ENCODE measurements at places on chromosomes 1 and 21.

DNA sequence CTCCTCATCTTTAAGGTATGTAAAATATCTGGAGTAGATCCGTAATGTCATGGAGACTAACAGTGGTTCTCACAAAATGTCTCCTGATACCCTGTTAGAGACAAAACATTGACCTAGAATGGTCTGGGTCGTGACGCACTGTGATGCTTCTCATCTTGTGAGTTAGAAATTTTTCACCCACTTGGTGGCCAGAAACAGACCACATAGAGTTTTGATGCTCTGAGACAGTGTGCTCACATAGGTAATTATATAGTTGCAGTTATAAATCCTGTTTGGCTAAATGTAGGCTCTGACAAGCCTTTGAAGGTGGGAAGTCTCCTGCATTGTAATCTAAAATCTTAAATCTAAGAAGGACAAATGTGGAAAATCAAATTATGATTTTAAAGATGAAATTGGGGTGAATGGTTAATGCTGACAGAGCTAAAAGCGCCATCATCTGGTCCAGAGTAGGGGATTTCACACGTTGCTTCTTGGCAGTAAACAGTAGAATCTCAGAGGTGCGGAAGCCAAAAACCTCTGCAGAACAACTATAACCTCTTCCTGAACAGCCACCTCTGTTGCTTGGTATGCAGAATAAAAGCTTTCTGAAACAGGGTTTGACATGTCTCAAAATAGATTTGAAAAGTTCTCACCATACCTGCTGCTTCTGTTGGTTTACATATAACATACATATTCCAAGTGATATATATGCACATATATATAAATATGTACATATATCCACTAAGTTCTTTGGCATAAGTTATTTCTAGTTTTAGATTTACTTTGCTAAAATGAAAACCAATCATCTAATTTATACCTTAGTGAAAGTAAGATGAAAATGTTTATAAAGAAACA is 17.1 kb downstream of the RPAP2 start:
- no peak for DNase-seq

GRCh38 chr1:208081972-208082371 is 162.2 kb downstream of the PLXNA2 start:
- DNase-seq = no peak

DNA sequence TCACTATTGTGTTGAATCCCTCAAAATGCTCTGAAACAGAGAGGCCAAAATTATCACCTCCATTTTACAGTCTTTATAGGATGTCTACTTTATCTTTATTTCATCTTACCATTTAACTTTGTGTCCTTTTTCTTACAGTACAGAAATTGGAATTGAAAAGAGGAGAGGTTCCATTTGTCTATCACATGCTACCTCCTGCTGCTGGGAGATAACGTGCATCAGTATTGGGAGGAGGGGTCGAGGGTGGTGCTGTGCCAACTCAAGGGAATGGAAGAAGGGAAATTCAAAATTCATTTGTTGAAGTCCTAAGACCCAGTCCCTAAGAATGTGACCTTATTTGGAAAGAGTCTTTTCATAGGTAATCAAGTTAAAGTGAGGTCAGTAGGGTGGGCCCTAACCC is 85.3 kb downstream of the HHIPL2 start:
- DNase-seq = no peak

- DNase-seq = no peak
Observed at GRCh38 chr1:35708441-35708921, 10.2 kb downstream of the C1orf216 start.

GRCh38 chr1:218817071-218817470 is 356.6 kb upstream of the LYPLAL1 start:
- DNase-seq = no peak

GRCh38 chr1:167683641-167684502 is 37.9 kb upstream of the MPZL1 start:
- DNase-seq = no peak

GRCh38 chr1:10774615-10775310 is 21.7 kb downstream of the CASZ1 start:
- DNase-seq = no peak

- DNase-seq = no peak
Observed at GRCh38 chr1:5847013-5847659, 145.1 kb downstream of the NPHP4 start.

DNA sequence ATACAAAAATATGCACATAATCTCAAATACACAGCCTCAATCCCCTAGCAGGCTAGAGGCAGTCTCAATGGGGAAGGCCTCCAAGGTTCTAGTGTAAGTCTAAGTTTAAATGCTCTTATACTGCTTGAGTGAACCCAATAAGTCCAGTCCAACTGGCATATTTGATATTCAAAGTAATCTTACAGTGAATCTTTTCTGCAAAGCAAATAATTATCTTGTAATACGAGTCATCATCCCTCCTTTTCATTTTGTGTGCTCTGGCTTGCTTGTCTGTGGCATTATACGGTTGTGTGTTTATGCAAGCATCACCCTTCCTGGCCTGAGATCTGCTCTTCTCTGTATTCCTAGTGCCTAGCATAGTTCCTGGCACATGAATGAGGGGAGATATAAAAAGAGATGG is 166.9 kb upstream of the HMGB4 start:
- DNase-seq = no peak

DNA sequence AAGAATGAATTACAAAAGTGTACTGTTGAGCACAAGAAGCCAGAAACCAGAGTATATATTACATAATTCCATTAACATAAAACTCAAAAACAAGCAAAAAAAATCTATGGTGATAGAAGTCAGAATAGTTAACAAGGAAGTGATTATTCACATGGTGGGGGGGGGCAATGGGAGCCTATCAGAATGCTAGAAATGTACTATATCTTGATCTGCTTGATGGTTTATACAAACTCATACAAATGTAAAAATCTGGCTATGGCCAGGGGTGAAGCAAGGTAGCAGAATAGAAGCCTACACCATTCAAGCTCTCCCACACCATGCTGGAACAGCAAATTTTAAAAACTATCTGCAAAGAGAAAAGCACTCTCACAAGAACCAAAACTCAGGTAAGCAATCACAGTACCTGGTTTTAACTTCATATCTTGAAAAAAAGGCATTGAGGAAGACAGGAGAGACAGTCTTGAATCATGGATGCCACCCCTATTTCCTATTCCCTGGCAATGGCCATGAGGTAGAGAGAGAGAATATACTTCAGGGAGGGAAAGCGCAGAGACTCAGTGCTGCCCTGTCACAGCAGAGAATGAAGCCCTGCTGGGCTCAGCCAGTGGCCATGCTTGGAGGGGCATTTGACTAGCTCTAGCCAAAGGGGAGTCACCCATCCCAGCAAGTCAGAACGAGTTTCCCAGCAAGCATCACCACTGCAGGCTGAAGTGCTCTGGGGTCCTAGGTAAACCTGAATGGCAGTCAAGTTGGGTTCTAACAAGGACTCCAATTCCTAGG is 73.8 kb downstream of the CDC42BPA start:
- DNase-seq = no peak

GRCh38 chr1:94677714-94678113 is 136.2 kb upstream of the F3 start:
- DNase-seq = no peak

GRCh38 chr1:191963781-191964455 is 194.3 kb upstream of the RGS18 start:
- no peak for DNase-seq

GRCh38 chr1:23446661-23447310 is 22.2 kb upstream of the TCEA3 start:
- DNase-seq = no peak

- no peak for DNase-seq
Observed at GRCh38 chr1:161193561-161194235, 5.2 kb downstream of the ADAMTS4 start.

- DNase-seq = no peak
Observed at GRCh38 chr1:178847396-178847849, 23.5 kb downstream of the ANGPTL1 start.

DNA sequence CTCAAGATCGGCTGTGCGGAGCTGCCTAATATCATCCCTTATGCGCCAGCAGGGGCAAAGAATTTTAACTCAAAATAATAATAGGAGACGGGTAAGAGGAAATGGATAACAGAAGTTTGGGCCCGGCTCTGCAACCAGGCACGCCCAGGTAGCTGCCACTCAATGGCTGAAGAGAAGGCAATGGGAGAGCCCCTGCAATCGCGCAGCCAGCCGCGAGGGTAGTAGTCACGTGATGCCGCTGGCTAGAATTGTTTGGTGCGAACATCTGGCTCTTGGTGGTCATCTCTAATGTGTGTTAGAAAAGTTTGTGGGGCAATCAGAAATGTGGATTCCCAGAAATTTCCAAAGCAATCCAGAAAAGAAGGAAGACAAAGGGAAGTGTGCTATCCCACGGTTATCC is 12.3 kb downstream of the BARHL2 start:
- no peak for DNase-seq

- DNase-seq = no peak
Observed at GRCh38 chr21:40294345-40294744, 427.1 kb downstream of the PCP4 start.

DNA sequence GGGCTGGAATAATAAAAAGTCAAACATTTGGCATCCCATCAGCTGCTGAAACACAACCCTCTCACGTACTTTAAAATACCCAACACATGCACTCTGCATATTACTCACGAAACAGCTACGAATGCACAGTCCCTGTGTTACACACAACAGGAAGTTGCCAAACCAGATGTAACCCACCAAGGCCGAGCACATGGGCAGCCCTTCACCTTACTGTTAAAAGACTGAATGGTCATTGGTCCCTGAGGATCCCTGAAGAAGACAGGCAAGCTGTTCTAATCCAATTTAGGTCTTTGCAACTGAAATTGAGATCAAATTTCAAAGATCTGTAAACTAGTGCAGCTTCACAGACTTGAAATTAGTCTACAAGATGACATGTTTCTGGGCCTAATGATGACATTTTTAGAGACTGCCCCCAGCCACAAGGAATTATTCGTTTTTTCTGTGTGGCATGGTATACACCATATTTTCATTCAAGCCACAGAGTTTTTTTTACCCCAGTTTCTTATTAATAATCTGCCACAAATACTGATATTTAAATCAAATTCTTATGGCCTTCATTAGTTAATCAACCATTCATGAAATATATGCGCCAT is 25.6 kb upstream of the IER5 start:
- DNase-seq = no peak

DNA sequence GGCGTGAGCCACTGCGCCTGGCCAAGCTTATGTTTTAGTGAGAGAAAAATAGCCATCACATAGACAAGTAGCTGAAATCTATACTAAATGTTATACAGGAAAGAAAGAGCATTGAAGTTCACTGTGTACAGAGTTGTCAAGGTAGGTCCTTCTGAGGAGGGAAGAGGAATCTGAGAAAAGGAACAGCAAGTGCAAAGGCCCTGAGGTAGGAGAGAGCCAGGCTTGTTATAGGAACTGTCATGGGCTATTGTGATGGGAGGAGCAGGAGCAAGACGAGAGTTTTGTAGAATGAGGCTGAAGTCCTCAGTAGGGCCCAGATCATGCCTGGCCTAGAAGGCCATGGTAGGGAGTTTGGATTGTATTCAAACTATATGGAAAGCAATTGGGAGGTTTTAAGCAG is 4.6 kb downstream of the ZDHHC18 start:
- no peak for DNase-seq

GRCh38 chr1:3183813-3184212 is 114.8 kb downstream of the PRDM16 start:
- DNase-seq = no peak

GRCh38 chr1:1038694-1039093 is 18.8 kb downstream of the AGRN start:
- DNase-seq = no peak

DNA sequence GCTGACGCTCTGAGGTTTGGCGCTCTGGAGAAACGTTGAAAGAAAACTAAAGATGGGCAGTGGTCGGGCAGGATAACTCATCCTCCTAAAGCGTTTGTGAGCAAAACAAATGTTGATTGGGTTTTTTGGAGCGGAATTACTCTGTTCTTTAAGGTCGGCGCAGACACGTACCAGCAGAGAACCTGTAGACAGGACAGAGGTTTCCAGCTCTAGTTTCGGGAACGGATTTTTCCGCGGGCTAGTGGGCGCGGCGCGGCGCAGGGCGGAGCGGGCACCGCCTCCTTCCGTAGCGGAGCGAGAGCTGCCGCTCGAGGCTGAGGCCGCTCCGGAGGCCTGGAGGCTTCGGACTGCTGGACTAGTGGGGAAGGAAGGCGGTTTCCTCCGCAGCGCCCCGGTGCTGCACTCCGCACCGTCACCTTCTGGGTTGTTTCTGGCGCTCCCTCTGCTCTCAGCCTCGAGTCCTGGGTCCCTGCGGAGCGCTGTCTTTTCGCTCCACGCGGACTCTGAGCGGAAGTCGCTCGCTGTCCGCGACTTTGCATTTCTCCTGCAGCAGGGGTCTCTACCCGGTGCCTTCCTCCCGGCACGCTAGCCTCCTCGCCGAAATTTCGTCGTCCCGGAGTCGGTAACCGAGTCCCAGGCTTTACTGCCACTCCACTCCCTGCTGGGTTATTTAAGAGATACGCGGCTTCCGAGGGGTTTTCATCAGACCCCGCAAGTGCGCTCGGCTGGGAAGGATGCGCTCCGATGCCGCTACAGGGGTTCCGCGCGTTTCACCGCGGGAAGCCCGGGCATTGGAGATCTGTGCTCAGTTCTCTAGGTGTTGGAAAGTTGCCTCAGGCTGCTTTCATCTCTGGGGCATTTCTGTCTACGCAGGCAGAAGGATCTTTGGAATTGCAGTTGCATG is 7.0 kb downstream of the FOXD2 start:
- no peak for DNase-seq
